ENCODE measurements at places on chromosomes 1 and 21. TPM values are rescaled to one million over a fixed set of nuclear protein-coding genes. Genes with fewer than 3 reads are reported as not detected.

GRCh38 chr21:15122241-15122640, 57.4 kb upstream of the NRIP1 start:
- DNase-seq, result no peak

DNA sequence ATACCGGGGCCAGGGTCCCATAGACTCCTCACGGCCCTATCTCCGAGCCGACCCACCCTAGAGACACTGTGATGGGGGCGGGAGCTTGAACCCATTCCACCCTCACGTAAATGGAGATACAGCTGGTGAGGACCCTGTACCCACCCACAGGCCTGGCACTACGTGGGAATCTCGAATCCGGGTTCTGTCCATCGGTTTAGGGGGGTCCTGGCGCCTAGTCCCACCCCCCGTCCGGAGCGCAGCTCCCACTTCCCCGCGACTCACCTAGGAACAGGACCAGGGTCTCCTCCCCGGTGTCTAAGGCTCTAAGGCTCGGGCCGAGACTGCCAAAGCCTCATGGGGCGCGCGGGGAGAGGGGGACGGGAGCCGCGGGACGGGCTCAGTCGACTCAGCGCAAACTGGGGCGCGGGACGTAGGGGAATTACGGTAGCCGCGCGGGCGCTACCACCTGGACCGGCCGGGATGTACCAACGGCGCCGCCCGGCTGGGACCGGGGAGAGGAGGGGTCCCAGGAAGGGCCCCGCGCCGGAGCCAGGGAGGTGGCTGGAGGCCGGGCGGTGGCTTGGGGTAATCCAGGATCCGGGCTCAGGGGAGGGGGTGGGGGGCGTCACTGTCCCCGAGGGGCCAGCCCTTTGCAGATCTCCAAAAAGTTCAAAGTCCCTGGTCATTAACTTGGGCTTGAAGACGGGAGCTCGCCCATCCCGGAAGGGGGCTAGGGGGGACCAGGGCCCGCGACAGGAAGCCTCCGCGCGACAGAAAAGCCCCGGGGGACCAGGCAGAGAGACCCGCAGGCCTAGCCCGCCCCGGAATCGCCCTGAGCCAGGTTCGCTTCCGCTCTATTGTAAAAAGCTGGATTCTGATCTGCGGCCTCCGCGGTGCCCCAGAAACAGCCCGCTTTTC, 1.0 kb downstream of the PLEKHG5 start:
- no peak for DNase-seq

DNA sequence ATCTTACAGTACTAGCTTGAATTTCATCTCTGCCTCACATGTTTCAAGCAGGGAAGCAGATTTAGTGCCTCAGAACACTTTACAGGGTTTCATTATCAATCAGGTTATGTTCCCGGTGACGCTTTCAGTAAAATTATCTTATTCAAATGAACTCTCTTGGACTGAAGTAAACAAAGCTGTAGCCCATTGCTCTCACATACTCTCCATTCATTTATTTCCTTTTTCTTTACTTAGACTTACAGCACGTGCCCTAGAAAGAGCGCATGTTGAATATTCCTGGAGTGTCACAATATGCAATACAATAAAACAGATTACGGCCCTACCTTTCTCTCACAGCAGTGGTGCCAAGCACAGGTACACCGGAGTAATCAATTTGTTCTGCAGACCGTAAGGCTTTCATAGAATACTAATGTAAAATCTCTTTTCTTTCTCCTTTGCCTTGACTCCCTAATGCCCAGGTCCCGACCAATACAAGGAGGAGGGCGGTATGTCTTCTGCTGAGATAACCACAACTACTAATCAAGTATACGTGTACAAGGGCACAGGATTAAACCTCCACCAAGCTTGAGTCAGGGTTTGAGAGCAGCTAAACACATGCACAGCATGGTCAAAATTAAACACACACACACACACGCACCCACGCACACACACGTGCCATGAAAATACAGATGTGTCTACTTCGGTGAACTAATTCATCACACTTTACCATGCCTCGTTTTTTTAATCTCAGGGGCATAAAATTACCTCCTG, 62.8 kb downstream of the NRIP1 start:
- no peak for DNase-seq

- DNase-seq, result no peak
These were observed 284.5 kb downstream of the DSCAM start for GRCh38 chr21:40562242-40563002.

DNA sequence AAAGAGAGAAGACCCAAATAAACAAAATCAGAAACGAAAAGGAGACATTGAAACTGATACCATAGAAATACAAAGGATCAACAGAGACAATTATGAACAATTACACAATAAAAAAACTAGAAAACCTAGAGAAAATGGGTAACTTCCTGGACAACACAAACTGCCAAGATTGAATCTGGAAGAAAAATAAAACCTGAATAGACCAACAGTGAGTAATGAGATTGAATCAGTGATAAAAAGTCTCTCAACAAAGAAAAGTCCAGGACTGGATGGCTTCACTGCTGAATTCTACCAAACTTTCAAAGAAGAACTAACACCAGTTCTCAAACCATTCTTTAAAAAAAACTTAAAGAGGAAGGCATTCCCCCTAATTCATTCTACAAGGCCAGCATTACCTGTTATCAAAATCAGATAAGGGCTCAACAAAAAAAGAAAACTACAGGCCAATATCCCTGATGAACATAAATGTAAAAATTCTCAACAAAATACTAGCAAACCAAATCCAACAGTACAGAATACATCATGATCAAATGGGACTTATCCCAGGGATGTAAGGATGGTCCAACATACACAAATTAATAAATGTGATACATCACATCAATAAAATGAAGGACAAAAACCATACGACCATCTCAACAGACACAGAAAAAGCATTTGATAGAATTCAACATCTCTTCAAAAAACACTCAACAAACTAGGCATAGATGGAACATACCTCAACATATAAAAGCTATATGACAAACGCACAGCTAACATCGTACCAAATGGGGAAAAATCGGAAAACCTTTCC, 119.9 kb downstream of the ACBD6 start:
- DNase-seq, result no peak

GRCh38 chr1:57131701-57132394, 166.0 kb upstream of the C8B start:
- DNase-seq, result no peak

DNA sequence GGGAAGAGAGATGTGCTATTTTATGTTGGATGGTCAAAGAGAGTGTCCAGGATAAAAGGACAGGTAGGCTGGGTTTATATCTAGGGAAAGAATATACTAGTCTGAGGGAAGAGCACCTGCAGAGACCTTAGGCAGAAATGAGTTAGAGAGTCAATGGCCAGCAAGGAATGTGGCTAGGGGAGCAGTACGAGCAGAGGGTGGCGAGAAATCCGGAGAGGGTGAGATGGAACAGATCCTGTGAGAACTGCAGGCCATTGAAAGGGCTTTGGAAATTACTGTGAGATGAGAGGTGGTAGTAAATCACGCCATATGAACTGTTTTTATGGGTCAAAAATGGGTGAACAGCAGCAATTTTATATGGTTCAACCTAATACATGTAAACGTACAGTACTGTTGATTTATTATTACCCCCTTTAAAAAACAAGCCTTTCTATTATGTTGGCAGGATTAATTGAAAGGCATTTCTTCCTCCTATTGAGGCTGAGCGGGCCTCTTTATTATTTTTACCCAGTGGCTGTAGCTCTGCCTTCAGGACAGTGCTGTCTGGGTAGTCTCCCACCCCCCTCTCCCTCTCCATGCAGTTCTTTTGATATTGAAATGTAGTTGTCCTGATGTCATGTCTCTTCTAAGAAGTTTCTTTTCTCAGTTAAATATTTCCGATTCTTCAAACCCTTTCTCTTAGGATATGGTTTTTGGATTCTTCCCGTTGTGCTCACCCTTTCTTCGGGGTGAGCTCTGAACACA, 75.2 kb upstream of the CD1D start:
- DNase-seq, result no peak

GRCh38 chr1:31902510-31902860, 35.7 kb downstream of the PTP4A2 start:
- no peak for DNase-seq

DNA sequence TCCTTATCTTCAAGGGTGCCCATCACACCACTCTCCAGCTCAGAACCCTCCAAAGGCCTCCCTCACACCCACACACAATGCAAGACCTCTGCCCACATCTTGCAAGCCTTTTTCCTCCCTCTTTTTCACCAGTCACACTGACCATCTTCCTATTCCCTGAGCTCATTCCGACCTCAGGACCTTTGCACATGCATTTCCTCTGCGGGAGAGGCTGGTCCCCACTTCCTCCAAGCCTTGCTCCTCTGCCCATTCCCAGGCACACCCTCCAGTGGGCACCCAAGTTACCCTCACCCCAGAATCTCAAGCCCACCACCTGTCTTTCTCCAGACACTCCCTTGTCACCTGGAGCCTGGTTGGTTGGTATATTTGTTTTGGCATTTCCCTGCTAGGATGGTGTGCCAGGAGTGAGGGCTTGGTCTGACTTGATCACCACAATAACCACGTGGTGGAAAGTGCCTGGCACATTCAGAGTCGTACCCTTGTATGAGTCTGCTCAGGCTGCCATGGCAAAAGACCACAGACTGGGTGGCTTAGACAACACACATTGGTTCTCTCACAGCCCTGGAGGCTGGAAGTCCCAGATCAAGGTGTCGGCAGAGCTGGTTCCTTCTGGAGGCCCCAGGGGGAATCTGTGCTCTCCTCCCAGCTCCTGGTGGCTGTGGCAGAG, 13.2 kb downstream of the MX2 start:
- no peak for DNase-seq

GRCh38 chr1:207666342-207666741, 21.4 kb downstream of the CR1L start:
- DNase-seq, result no peak

DNA sequence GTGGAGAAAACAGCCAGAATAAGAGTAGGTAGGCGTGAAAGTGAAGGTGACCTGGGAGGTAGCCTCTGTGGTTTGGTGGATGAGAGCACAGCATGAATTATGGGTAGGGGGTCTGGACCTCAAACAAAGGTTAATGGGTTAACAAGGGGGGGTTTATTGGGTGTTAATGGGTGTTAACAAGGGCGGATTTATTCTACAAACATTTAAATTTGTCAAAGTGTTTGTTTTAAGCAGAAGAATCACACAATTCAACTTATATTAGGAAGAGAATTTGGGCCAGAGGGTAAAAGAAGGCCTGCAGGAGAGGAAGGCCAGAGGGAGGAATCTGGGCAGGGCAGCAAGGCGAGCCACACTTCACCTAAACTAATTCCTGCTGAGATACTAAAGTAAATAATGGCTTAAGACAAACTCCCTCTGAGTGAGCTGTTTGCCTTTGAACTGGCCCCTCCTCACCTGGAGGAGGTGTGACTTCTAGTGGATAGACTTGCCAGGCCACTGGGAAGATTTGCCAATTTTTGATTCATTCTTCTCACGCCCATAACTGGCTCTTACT, 191.7 kb downstream of the GIPC2 start:
- DNase-seq, result peak; percentile 77

DNA sequence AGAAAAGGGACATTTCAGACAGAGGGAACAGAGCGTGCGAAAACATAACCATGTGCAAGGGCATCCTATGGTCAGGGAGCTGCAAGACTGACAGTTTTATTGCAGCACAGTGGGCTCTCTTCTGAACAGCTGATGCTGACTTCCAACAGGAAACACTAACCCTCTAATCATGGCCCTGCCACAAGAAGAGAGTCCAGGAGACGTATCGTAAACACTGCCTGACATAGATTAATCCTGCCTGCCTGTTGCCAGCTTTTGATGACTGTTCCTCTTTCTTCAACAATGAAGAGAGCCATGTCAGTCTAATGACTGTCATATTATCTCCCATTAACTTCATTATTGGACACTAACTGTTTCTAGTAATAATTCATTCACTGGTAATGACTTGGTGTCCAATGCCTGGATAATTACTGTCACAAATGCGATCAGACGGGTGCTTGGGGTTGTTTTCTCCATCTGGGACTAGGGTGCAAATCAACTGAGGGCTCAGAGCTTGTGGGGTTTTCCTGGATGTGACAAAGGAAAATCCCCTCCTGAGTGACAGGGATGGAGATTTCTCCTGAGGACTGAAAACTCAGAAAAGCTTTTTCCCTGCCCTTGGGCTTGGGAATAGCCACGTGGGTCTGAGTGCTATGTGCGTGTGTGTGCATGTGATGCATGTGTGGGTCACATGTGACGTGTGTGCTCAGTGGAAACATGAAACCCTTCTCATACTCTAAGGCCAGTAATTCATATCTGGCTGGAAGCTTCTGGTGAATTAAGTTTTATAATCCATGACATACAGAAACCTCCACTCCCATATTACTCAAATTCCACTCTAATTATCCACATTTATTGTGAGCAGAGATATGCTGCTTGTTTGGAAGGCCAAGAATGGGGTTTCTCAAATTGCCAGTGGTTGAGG, 144.0 kb upstream of the PLXNA2 start:
- no peak for DNase-seq

RAB3B gene
- polyA plus RNA-seq, result 12.5 TPM

GRHL3 gene
- polyA plus RNA-seq, result 0.80 TPM

VWA5B1 gene
- 1.3 TPM for polyA plus RNA-seq

AIRE gene
- polyA plus RNA-seq, result 0.20 TPM

TRAPPC3 gene
- polyA plus RNA-seq, result 51.0 TPM

NAV1 gene
- 9.9 TPM for polyA plus RNA-seq

Data from H1 (cell line).